ENCODE measurements at places on chromosomes 7 and 10.

GRCh38 chr7:114901771-114902170 lies 20.1 kb upstream of the MDFIC start:
- no peak for DNase-seq

- no peak for DNase-seq
Measured at GRCh38 chr10:34687434-34688210, 127.5 kb downstream of the PARD3 start.

- DNase-seq, result no peak
Measured at GRCh38 chr7:86972072-86972471, 87.4 kb downstream of the ELAPOR2 start.

GRCh38 chr7:78514634-78515033 lies 716.1 kb downstream of the PHTF2 start:
- DNase-seq, result no peak

DNA sequence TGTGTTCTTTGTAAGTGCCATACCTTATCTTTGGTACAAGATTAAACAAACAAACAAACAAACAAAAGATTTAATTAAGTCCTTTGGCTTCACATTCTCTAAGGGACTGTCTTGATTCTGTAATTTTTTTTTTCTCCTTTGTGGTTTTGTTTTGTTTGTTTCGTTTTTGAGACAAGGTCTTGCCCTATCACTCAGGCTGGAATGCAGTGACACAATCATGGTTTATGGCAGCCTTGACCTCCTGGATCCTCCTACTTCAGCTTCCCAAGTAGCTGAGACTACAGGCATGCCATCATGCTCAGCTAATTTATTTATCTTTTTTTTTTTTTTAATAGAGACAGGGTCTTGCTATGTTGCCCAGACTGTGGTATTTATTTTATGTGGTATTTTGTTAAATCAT lies 165.8 kb downstream of the LRRC4 start:
- no peak for DNase-seq

Data from hindlimb muscle (tissue), 1 donor.